ENCODE measurements at places on chromosomes 6 and 20. TPM values are rescaled to one million over a fixed set of nuclear protein-coding genes. Genes with fewer than 3 reads are reported as not detected.

MLIP gene
- total RNA-seq, result not detected

MEI4 gene
- not detected for total RNA-seq

PLCB4 gene
- 0.16 TPM for total RNA-seq

CFAP206 gene
- 0.39 TPM for total RNA-seq

NR2E1 gene
- not detected for total RNA-seq

TAGAP gene
- not detected for total RNA-seq

SIRPB2 gene
- total RNA-seq, result not detected

SPO11 gene
- not detected for total RNA-seq

TP53TG5 gene
- total RNA-seq, result not detected

MUC21 gene
- total RNA-seq, result not detected

CTAGE9 gene
- not detected for total RNA-seq

CDC40 gene
- 13.4 TPM for total RNA-seq

ABHD16B gene
- not detected for total RNA-seq

AVP gene
- not detected for total RNA-seq

PDE7B gene
- total RNA-seq, result 5.0 TPM

LRRN4 gene
- 0.26 TPM for total RNA-seq

TGM2 gene
- total RNA-seq, result 262 TPM

FAM209B gene
- not detected for total RNA-seq

GPR31 gene
- total RNA-seq, result not detected

TXLNB gene
- total RNA-seq, result under 0.01 TPM

LINC00237 gene
- total RNA-seq, result not detected

CCN5 gene
- 5.0 TPM for total RNA-seq

TGM3 gene
- total RNA-seq, result not detected

KLC4 gene
- 11.2 TPM for total RNA-seq

OR12D3 gene
- total RNA-seq, result not detected

NINL gene
- total RNA-seq, result 9.0 TPM

FAM217A gene
- total RNA-seq, result not detected

OPRM1 gene
- total RNA-seq, result not detected

TMC2 gene
- total RNA-seq, result not detected

RAD21L1 gene
- total RNA-seq, result 0.52 TPM

GPX5 gene
- not detected for total RNA-seq

HLA-DQB1 gene
- 0.32 TPM for total RNA-seq

PPP1R3G gene
- 0.96 TPM for total RNA-seq

HSPA12B gene
- 0.88 TPM for total RNA-seq

CLPSL2 gene
- not detected for total RNA-seq

NKX2-2 gene
- not detected for total RNA-seq

MOG gene
- not detected for total RNA-seq

TMEM30A gene
- 128 TPM for total RNA-seq

CFB gene
- total RNA-seq, result 10.7 TPM

SLC22A1 gene
- total RNA-seq, result not detected

CRIP3 gene
- not detected for total RNA-seq

TINAG gene
- total RNA-seq, result not detected

HEY2 gene
- total RNA-seq, result not detected

LST1 gene
- not detected for total RNA-seq

FAM110A gene
- total RNA-seq, result 4.7 TPM

RPN2 gene
- 185 TPM for total RNA-seq

PDYN gene
- total RNA-seq, result not detected

OR2J2 gene
- not detected for total RNA-seq

SLC2A10 gene
- 43.3 TPM for total RNA-seq

SEMG2 gene
- total RNA-seq, result not detected

Data from epithelial cell of alveolus of lung (primary cell).